ENCODE measurements at places on chromosomes 2 and 18.

DNA sequence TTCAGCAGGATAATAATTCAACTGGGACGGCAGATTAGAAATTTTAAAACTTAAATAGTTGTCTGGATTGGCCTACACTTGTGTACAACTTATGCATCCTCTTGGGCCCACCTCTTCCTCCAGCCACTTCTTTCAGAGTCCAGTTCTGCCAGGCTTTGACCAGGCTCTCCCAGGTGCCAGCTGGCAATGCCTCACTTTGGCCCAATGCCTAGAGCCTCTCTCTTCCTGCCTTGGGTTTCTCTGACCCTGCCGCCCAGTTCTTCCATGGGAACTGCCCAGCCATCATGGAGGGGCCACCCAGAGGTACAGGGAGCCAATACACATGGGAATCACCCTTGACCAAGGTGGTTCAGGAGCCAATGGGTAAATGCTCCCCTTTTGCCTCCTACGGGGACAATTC, 135.5 kb downstream of the IRS1 start:
- no peak for DNase-seq

GRCh38 chr2:183025993-183026392, 12.3 kb downstream of the NCKAP1 start:
- no peak for DNase-seq

DNA sequence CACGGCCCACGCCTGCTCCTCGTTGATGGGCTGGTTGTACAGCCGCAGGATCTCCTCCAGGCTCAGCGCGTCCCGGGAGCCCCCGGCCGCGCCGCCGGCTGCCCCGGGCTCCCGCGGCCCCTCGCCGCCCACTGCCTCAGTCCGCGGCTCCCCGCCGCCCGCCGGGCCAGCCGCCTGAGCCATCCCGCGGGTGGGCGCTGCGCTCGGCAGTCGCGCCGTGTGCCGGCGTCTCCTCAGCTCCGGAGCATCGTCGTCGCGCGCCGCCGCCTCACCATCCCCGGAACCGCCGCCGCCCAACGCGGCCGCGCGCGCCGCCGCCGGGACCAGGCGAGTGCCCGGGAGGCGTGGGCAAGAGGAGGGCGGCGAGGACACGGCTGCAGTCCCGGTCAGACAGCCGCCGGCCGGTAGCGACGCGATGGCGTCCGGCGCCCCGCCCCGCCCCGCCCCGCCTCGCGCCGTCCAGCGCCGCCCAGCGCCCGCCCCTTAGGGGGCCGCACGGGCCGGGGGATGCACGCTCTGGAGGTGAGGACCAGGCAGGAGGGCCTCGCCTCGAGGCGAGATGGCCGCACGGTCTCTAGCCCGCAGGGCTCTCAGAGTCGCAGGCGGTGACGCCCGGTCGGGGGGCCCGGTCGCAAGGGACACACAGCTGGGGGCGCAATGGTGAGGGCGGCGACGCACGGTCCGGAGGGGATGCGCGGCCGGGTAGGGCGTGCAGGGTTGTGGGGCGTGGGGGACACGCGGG, at the start of gene SPIRE1:
TSS of gene SPIRE1 (minus strand) at position 424 of the 742 bp plus-strand sequence. CDS start at position 183, 241 bp downstream.
- peak; percentile 75 for DNase-seq

DNA sequence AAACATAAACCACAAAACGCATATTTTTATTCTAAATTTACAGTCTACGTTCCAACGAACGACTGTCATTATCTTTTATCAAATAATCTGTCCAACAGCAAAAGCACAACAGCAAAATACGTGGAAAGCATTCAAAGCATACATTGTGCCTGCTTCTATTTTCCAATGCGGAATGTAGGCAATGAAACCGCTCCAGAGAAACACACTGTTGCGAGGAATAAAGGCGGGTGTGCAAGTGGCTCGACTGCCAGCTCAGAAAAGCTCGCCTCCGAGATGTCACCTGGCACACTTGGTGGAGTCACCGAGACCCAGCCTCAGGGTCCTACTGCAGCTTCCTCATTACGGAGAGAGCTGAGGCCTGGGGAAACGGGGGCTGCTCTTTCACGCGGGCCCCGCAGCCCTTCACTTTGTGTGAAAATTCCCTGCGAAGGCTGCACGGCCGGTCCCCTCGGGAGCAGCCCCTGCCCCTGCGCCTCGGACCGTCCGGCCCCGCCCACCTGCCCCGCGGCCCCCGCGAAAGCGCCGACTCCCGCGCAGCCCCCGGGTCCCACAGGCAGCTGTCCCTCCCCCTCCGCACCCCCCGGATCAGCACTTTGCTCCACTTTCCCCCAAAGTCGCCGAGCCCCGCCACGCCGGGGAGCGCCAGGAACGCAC, 752 bp downstream of the MGAT4A start:
- peak; percentile 15 for DNase-seq

DNA sequence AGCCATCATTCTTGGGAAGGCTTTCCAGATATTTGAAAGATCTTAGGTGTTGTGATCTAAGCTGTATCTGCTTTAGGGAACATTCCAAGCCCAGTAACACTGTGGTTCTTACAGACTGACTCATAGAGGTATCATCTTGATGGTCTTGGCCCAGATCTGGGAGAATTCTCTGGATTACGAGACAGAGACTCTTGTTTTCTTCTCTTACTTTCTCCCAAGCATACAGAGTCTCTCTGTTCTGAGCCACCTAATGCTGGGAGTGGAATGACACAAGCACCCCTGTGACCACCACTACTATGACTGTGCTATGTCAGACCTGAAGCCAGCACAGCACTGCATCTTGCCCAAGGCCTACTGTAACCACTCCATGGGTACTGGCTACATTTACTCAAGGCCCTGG, 81.0 kb upstream of the EPAS1 start:
- DNase-seq, result no peak

- no peak for DNase-seq
Observed at GRCh38 chr2:168574856-168575630, 119.0 kb downstream of the CERS6 start.

DNA sequence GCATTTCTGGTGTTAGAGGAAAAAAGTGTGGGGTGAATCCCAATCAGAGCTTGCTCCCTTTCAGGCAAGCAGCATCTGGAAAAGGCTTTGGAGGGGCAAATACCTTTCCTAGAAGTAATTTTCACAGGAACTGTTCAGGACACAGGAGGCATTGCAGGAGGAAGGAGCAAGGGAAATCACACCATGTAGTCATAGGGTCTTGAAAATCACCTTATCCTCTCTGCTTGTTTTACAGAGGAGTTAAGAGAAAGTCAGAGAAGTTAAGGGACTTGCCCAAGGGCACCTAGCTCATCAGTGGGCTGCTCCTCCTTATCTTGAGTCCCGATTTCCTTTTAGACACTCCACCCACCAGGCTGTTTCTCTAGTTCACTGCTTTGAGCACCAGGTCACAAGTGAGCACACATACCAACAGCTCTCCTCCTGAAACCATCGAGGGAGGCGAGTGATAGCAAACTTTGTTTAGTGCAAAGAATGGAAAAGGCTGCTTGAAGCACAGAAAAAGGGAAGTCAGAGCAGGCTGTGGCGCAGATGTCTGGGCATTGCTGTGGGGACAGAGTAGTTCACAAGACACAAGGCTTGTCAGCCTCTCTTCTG, 89.2 kb upstream of the CXCR4 start:
- no peak for DNase-seq

DNA sequence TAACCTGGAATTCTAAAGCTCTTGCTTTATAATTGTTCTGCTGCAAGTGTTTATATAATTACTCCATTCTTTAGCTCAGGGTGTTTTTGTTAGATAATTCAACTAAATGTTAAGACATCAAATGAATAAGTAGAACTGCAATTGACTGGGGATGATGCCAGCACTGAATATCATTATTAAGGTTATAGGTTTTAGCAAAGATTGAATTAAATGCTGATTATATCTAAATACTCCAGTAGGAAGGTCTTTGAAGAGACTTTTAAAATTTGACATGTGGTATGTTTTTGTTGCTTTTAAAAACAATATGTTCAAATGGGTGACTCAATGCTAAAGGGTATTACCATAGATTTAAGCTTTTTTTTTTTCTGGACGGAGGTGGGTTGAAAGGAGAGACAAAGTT, 170.1 kb upstream of the THUMPD2 start:
- DNase-seq, result no peak

- no peak for DNase-seq
Observed at GRCh38 chr2:85583667-85584353, 421 bp upstream of the VAMP5 start.

DNA sequence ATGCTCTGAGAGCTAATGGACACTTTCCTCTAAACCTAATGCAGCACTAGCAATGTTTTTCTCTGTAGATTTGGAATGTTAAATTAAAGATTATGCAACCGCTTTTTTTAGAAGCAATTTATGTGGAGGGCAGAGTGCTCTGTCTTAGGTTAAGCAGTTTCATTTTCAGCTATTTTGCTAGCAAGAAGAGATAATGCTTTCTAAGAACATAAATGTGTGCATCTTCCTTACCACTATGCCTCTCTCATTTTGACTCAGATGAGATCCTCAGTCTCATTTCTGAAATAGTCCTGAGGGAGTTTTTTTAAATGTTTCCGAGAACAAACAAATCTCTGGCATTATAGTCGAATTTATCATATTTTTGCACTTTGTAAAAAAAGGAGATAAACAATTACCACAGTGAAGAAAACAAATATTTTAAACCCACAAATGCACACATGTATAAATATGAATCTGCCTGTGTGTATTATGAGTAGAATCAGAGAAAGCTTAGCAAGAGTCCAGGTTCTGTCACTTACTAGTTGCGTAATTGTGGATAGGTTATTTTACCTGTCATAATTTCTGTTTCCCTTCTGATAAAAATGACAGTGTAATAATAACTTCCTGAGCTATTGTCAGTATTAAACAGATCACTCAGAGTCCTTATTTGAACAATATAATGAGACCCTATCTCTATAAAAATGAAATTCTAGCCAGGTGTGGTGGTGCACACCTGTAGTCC, 207.7 kb upstream of the CRIM1 start:
- DNase-seq, result no peak

- DNase-seq, result no peak
Observed at GRCh38 chr2:40372283-40372985, 79.5 kb downstream of the SLC8A1 start.

DNA sequence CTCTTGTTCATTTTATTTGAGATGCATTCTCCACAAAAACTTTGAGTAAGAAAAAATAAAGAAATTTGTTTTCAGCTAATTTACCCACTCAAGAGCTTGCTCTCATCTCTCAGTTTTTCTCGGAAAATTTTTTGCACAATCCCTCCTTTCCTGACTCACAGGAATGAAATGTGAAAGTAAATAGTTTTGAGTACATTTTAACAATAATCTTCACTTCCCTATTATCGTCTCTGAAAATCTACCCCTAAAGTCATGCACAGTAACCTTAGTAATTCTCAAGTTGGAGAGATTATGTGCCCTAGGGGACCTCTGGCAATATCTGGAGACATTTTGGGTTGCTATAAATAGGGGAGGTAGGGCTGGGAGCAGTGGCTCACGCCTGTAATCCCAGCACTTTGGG, 2.6 kb downstream of the CYB5A start:
- DNase-seq, result no peak

DNA sequence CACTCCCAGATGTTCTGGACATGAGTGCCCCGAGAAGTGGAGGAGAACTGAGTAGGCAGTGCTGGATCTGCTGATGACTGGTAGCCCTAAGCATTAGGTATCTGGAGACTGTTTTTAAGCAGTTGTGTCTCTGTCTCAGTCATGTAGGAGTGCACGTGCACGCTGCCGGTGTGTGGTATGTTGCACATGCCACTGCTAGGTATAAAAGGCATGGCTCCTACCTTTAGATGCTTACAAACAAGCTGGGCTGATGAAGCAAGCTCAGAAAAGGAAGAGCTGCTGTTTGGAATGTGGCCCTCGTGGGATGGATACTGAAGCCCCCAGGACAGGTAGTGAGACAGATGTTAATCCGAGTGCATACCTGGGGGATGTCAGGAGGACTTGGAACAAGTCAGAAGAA, 49.1 kb downstream of the HK2 start:
- no peak for DNase-seq

GRCh38 chr2:113791697-113792590, 35.5 kb upstream of the SLC35F5 start:
- DNase-seq, result no peak

GRCh38 chr2:100730290-100730868, 89.6 kb upstream of the NPAS2 start:
- peak; percentile 12 for DNase-seq

DNA sequence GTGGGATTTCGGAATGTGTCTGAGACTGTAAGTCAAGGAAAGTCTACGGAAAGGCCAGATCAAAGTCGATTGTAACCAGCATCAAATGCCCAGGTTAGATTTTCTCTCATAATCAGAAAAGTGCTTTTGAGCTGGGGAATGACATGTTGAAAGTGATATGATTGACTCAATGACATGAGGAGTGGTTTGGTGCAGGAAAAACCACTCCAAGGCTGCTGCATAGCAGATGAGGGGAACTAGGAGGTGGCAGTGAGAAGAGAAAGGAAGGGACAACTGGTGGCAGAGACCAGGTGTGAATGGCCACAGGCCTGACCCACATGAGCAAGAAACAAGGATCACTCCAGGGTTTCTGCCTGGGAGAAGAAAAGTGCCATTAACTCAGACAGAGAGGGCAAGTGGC, 822 bp downstream of the SLC35F6 start:
- DNase-seq, result no peak

DNA sequence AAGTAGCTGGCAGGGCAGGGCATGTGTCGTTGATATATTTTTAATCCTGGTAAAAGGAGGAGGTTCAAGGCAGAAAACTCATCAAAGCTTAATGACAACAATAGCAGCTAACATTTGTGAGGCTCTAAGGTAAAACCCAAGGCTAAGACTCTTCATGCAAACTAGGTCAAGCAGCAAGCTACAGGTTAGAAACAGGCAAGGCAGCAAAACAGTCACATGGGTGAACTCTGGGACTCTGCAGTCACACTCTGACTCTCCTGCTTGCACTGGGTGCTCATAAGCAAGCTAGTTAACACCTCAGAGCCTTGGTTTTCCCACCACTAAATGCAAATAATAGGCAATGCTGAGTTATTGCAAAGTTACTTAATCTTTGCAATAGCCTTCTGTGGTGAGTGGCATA, 7.9 kb downstream of the IL1RN start:
- no peak for DNase-seq

- DNase-seq, result no peak
Observed at GRCh38 chr2:143177096-143177786, 48.0 kb downstream of the ARHGAP15 start.

GRCh38 chr2:43027097-43027873, 199.1 kb downstream of the ZFP36L2 start:
- DNase-seq, result peak; percentile 24

GRCh38 chr18:28161608-28162599, 15.0 kb downstream of the CDH2 start:
- no peak for DNase-seq

- DNase-seq, result no peak
Observed at GRCh38 chr2:627340-627709, 49.9 kb downstream of the TMEM18 start.

DNA sequence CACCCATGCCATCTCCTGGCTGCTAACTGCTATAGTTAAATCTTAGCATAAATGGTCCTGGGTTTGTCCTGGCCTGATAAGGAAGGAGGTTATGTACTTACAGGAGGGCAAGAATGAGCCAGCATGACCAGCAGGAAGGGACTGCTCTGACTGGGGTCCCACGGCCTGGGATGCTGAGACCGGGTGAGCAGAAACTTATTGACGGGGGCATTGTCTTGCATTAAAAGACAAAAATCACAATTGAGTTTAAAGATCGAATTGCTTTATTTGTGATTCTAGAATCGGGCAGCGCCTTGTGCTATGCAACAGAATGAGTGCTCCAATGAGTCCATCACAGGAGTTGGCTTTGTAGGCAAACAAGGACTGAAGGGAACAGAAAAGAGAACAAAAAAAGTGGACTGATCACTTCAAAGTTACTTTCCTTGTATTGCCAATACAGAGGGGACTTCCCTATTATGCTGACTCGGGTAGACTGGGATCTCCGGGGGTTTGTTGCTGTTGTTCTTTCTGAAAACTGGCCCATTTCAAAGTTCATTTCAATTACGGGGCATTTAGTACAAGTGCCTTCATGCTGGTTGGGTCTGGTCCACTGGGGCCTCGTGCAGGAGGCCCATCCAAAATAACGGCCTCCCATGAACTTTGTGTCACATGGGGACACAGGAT, 87.1 kb upstream of the SLC66A3 start:
- no peak for DNase-seq

All from LoVo (cell line).